Dermis lymphatic vessel endothelial cell (primary cell): ENCODE measurements at places on chromosomes 2 and 18. TPM values are rescaled to one million over a fixed set of nuclear protein-coding genes. Genes with fewer than 3 reads are reported as not detected.

RGPD3 gene
- 0.11 and 0.17 TPM in 2 replicates for total RNA-seq

RESP18 gene
- total RNA-seq: not detected in 2 replicates

DNER gene
- under 0.01 TPM in 1 of 2 replicates, not detected in the other for total RNA-seq

MEP1B gene
- 0.09 TPM in 1 of 2 replicates, not detected in the other for total RNA-seq

NPAS2 gene
- 3.3 and 5.4 TPM in 2 replicates for total RNA-seq

ANKRD30B gene
- total RNA-seq: under 0.01 TPM in 1 of 2 replicates, not detected in the other

OSBPL6 gene
- total RNA-seq: 1.1 and 4.1 TPM in 2 replicates

C2orf81 gene
- under 0.01 TPM in 1 of 2 replicates, not detected in the other for total RNA-seq

NBAS gene
- 70.9 and 80.8 TPM in 2 replicates for total RNA-seq

NT5C1B gene
- total RNA-seq: not detected in 2 replicates

IL36G gene
- not detected in 2 replicates for total RNA-seq

CFAP53 gene
- total RNA-seq: under 0.01 and 0.17 TPM in 2 replicates

SLC23A3 gene
- 0.54 and 1.2 TPM in 2 replicates for total RNA-seq

SLC38A11 gene
- total RNA-seq: not detected in 2 replicates
